ENCODE measurements at places on chromosomes 2 and 18.

DNA sequence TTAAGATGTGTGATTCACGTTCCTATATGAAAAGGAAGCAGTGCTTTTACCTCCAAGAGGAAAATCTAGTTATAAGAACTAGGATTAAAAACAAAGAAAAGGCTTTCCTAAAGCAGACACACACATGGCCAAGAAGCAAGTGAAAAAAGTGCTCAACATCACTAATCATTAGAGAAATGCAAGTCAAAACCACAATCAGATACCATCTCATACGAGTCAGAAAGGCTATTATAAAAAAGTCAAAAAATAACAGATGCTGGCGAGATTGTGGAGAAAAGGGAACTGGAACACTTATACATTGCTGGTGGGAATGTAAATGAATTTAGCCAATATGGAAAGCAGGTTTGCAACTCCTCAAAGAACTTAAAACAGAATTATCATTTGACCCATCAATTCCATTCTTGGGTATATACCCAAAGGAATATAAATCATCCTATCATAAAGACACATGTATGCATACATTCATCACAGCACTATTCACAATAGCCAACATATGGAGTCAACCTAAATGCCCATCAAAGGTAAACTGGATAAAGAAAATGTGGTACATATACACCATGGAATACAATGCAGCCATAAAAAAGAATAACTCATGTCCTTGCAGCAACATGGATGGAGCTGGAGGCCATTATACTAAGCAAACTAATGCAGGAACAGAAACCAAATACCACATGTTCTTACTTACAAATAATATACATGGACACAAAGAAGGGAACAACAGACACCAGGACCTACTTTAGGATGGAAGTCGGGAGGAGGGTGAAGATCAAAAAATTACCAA lies 285.3 kb downstream of the RAD51AP2 start:
- no peak for DNase-seq

GRCh38 chr2:88638743-88639142 lies 11.5 kb upstream of the EIF2AK3 start:
- DNase-seq, result peak; percentile 66

- no peak for DNase-seq
Observed at GRCh38 chr2:236853585-236854051, 232.1 kb upstream of the COPS8 start.

DNA sequence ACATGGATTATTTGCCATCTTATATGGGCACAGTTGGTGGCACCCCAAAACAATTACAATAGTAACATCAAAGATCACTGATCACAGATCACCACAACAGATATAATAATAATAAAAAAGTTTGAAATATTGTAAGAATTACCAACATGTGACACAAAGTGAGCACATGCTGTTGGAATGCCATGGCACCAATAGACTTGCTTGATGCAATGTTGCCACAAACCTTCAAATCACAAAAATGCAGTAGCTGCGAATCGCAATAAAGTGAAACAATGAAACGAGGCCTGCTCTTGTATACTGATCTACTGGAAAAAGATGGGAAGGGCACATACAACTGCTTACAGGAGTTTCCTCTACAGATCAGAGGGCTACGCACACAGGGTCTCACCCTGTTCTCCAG lies 32.2 kb upstream of the AMMECR1L start:
- DNase-seq, result peak; percentile 30

DNA sequence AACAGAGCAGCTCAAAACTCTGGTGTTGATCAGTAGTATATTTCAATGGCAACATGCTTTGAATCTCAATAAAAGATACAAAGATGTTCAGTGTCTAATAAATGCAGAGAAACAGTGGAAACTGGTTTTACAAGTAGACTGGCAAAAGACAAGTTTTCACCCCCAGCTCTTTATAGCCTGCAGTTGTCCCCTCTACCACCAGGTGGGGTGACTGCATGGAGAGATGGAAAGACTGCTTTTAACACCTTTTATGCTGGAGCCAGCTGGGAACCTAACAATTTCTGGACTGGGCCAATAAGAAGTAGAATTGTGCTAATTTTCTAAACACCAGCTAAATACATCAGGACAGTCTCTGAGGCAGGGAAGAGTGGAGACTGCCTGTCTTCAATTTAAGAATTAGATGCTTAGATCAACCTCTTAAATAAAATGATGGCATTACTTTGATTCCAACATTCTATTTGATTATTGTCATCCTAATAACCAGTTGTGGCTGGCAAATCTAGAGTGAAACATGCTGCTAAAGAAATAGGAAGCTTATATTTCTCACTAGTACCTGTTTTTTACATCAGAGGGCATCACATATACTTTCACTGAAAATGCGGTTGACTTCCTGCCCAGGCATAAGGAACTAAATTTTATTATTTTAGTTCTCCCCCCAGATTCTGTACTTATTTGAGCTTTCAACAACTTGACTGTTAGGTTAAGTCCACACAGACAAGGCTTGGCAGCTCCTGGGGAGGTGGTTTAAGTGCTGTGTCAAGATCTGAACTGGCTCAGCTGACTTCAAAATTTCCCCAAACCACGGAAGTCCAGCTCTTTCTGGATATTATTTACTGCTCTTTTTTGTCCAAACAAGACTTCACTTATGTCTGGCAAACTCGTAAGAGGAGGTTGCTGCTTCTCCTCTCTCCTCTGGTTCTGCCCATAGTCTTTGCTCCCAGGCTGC lies 140.5 kb downstream of the TPGS2 start:
- peak; percentile 74 for DNase-seq

GRCh38 chr2:174877751-174878150 lies 113.5 kb upstream of the CHRNA1 start:
- DNase-seq, result no peak

GRCh38 chr18:62479574-62479973 lies 43.3 kb upstream of the ZCCHC2 start:
- no peak for DNase-seq

- no peak for DNase-seq
Observed at GRCh38 chr2:42096869-42097591, 49.2 kb downstream of the PKDCC start.

GRCh38 chr18:21669736-21670285 lies 34.8 kb downstream of the ABHD3 start:
- DNase-seq, result peak; percentile 48

DNA sequence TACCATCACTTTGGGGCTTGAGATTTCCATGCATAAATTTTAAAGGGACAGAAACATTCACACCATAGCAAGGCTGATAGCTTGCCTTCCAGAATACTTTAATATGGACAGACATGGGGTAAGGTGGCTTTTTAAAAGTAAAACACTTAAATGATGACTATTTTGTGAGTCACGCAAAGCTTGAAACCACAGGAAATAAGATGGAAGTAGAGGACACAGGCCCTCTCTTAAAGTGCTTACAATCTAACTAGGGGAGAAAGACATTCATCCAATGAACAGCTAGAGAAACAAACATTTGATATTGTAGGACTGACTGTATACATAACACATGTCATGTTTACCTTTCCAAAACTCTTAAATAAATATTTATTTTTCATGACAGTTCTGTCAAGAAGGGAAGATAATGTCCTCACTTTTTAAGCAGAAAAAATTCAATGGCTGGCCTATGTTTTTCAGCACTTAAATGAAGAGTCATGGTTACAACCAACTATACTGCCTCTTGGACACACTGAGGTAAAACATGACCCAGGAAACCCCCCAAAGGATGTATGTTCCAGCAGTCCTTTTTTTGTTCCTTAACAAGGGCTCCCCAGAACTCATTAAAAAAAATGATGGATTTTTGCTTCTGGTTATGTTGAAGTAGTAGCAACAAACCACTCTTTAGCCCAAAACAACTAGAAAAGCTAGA lies 120.0 kb upstream of the RBMS1 start:
- DNase-seq, result peak; percentile 89

DNA sequence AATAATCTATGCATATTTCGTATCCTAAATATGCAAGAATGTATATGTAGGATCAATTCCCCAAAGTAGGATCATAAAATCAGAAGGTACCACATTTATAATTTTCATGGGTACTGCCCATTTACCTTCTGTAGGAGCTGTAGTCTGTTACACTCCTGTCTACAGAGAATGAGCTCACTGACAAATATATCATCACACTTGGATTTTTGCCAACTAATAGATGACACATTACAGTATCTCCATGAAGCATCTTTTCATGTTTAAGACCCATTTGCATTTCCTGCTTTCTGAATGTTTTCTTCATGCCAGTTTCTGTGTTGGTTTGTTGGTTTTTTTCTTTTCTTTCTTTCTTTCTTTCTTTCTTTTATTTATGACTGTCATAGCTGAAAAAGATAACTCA lies 70.9 kb upstream of the EML6 start:
- peak; percentile 79 for DNase-seq

GRCh38 chr2:60557486-60557864 lies 4.0 kb upstream of the BCL11A start:
- no peak for DNase-seq

DNA sequence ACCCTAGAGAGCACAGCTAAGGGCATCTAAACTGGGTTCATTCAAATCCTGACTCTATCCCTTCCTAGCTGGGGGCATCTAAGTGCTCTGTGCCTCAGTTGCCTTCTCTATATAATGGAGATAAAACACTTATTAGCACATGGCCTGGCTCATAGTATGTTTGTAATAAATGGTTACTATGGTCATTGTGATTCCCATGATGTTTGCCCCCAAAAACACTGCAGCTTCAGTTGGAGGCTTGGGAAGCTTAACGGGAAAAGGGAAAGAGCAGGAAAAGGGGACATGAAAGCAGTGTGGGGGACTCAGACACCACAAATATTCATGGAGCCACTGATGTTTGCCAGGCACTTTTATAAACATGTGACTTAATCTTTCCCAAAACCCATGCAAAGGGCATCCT lies 118.1 kb downstream of the INHBB start:
- DNase-seq, result no peak

DNA sequence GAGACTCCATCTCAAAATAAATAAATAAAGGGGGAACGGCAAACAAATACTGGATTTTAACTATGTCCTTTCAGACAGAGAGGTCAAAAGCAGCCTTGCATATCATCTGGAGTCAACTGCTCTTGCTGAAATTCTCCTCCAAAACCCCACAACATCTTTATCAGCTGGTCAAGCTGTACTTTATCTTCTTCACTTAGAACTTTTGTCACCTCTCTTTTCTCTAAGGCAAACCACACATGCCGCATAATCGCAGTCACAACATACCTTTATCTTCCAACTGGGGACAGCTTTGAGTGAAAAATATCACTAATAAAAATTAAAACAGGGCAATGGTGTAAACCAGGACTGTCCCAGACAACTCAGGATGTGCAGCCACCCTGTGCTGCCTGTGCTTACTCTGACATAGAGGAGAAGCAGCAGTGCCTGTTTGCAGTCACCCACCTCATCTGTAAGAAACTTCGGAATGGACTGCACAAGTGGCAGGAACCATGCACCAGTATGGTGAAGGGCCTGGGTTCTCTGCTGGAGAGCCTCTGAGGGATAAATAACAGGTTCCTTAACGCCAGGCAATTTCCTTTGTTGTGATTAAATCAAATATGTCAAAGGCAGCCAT lies 6.2 kb downstream of the MPPE1 start:
- DNase-seq, result no peak

DNA sequence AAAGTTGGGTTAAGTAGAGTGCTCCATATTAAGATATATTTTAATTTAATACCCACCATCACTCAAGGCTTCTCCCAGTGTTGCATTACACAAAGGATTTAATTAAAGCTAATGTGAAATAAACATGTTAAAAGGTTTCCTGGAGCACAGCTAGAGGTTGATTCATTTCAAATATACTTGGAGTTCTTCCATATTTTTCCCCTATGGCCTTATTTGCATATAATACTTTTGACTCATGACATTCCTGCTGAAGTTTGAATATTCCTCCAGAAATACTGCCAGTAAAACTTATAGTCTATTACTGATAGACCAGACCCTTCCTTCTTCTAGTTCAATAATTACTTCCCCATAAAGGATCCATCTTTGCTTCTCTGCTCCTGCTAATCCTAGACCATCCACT lies 227.5 kb downstream of the GULP1 start:
- DNase-seq, result peak; percentile 84

Measured in ELR (cell line).